ENCODE measurements at places on chromosomes 1 and 21.

DNA sequence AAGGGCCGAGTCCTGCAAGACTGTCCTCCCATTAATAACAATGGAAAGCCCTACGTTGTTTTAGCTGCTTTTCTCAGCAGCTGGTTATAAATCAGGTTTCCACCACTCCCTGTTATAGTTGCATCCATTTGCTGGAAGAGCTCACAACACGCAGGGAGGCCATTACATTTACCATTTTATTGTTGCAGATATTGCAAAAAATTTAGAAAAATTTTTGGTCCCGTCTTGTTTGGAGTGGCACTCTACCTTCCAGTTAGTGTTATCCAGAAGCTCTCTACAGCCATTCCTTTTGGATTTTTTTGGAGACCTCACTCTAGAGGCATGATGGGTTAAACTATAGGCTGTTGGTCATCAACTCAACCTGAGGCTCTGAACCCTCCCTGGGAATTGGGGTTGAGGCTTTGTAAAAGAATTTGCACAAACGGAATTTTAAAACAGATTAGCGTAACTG lies 1532.1 kb upstream of the TPTE start:
- DNase-seq: no peak

GRCh38 chr1:53899206-53899628 lies 5.2 kb downstream of the DIO1 start:
- DNase-seq: no peak

DNA sequence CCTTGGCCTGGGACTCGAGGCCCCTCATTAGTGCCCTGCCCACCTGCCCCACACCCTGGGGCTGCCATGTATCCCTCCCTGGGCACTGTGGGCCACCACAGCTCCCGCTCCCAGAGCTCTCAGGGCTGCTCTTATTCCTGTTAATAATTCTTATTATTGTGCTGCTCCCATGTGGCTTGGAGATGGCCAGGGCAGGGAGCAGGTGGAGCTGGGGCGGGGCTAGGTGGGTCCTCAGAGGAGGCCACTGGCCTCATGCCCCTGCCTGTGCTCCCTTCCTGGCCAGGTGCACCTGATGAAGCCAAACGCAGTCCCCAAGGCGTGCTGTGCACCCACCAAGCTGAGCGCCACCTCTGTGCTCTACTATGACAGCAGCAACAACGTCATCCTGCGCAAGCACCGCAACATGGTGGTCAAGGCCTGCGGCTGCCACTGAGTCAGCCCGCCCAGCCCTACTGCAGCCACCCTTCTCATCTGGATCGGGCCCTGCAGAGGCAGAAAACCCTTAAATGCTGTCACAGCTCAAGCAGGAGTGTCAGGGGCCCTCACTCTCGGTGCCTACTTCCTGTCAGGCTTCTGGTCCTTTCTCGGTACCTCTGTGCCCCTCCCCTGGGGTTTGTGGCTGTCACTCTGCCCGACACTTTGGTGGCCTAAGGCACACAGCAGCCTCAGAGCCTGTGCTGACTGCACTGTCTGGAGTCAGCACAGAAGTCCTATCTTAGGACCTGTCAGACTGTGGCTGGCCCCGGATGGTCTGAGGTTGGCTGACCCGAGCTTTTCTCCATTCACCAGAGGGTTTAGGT lies 34.1 kb downstream of the BMP8A start:
- DNase-seq: no peak

GRCh38 chr1:183022202-183023145 lies 746 bp upstream of the LAMC1 start:
- DNase-seq: no peak

DNA sequence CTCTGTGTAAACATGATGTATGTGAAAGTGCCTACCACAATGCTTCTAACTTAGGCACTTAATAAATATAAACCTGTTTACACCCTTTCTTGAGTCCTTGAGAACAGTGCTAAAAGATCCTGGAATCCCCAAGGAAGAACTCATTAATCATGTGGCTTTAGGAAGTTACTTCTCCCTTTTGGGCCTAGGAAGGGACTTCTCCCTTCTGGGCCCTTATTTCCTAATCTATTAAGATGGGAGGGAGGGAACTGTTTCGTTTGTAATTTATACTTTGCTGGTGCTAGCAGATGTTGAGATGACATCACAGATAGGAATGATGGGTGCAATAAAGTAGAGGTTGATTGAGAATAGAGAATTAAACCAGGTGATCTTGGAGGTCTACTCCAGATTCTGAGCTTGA lies 1.2 kb downstream of the BTF3L4 start:
- DNase-seq: no peak

GRCh38 chr1:61388566-61388965 lies 306.2 kb downstream of the NFIA start:
- DNase-seq: no peak

All from NCI-H2107 (cell line).